ENCODE measurements at places on chromosomes 16 and 17.

DNA sequence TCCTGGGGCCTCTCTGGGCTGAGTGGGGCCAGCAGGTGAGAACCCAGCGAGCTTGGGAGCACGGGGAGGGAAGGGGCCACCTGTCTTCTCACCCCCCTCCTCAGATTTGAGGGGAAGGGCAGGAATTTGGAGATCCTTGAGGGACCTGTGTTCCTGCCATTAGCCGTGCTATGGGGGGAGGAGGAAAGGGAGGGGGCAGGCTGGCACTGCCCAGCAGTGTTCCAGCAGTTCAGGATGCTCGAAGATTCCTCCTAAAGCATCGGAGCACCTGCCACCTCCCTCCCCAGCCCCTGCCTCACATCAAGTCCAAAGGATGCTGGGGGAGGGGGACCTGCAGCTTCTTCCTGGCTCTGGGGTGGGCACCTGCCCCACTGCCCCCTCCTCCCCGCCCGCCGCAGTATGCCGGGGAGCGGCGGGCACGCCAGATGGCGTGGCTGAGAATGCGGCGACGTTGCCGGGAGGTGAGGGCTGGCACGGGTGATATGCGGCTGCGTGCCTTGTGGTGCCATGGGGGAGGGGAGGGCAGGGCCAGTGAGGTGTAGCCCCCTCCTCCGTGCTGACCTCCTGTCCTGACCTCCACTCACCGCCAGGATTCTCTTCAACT, 4.7 kb upstream of the NEUROD2 start:
- DNase-seq = no peak

GRCh38 chr16:52404546-52404945, 142.4 kb downstream of the TOX3 start:
- DNase-seq = no peak

GRCh38 chr17:62727916-62728672, 80.0 kb downstream of the MARCHF10 start:
- DNase-seq = no peak

GRCh38 chr16:72884037-72884436, 163.9 kb downstream of the ZFHX3 start:
- DNase-seq = no peak

DNA sequence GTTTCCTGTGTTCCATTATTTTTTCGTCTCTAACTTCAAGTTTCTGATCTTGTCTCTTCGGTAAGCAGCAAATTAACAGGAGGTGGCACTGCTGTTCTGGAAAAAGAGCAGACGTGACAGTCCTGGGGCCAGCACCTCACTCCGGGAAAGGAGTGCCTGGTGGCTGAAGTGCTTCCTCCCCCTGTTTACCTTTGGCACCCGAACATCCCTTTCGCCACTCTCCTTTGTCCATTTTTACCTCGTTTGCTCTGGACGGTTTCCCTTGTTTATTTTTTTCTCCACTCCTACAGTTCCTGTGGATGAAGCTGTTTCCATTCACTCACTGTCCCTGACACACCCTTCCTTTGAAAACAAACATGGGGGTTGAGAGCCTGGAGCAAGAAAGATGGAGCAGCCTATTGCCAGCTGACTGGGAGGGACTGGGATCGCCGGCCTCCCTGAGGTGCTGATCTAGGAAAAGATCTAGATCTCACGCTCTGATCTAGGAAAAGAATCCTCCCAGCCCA, 12.6 kb downstream of the SAP30BP start:
- no peak for DNase-seq

GRCh38 chr17:4966844-4967538, 626 bp downstream of the SPAG7 start:
- peak; percentile 80 for DNase-seq

All from activated T-cell treated with anti-CD3 and anti-CD28 coated beads for 1 hour (primary cell).